ENCODE measurements at places on chromosomes 12 and 14.
A peak's percentile ranks its signal among the peaks of the same experiment; 100 is the strongest.

DNA sequence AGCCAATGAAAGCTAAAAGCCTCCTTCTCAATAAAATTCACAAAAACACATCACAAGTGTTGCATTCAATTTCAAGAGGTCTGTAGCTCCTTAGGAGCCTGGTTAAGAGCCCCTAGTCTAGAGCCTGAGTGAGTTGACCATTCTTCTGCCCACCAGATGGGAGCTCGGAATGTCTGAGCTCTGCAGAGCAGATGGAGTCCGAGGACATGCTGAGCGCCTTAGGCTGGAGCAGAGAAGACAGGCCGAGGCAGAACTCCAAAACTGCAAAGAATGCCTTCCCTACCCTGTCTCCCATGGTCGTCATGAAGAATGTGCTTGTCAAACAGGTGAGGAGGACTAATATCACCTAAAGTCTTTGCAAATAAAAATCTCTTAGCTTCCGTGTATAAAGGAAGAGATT is 11.6 kb downstream of the CIPC start:
- DNase-seq, result no peak
- peaks cover 11% of the 10 kb centered on the region for H3K36me3 ChIP-seq
- no peak overlapping the region for H3K4me3 ChIP-seq
- H3K27me3 ChIP-seq, result no peaks in the 10 kb centered on the region
- H3K27ac ChIP-seq, result peak overlapping the region; percentile 79
- peaks cover 13% of the 10 kb centered on the region for H3K4me1 ChIP-seq

DNA sequence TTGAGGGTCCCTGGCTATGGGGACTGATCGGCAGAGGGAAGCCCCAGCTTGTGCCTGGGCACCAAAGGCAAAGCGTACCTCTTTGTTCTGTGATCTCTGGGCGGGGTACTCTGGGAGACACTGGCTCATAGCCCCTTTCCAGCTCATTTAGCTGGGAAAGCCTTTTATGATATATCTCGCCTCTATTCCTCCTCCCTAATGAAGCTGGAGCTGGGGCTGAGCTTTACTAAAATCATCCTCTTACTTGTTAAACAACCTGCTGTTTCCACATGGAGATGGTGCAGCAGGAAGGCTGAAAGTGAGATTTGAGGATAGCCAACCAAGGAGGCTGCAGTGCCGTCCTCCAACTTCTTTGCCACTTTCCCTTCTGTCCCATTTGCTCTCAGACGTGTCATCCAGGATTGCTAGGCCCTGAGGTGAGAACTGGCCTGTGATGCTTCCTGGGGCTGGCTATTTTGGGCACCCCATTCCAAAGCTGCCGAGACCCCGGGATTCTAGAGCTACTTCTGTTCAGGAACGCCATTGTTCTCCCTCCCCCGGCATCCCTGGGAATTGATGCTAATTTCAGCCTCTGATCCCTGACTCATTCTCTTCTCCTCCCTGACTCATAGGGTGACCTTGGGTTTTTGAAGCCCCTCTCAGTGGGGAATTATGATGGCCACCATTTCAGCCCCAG is 16.0 kb downstream of the PDE1B start:
- DNase-seq, result no peak
- H3K4me3 ChIP-seq, result no peak overlapping the region
- H3K27me3 ChIP-seq, result no peaks in the 10 kb centered on the region
- peaks cover 4% of the 10 kb centered on the region for H3K4me1 ChIP-seq

DNA sequence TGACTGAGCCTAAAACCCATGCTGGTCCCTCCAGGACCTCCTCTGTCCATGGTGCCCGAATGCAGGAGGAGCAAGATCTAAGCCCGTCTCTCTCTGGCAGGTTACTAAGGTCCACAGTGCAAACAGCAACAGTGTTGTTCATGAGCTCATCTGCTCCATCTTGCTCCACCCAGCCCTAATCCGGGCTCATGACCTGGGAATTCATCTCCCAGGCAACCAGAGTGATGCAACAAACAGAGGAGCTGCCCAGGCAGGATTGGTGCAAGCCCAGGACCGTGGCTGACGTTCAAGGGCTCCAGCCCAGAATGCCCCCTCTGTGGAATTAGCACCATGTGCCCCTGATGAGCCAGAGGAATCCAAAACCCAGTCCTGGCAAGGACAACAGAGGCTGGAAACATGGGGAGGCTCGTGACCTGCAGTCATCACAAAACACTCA is 29.9 kb downstream of the HSPB8 start:
- H3K27me3 ChIP-seq, result no peaks in the 10 kb centered on the region
- H3K27ac ChIP-seq, result peak overlapping the region; percentile 72
- H3K4me3 ChIP-seq, result no peak overlapping the region

DNA sequence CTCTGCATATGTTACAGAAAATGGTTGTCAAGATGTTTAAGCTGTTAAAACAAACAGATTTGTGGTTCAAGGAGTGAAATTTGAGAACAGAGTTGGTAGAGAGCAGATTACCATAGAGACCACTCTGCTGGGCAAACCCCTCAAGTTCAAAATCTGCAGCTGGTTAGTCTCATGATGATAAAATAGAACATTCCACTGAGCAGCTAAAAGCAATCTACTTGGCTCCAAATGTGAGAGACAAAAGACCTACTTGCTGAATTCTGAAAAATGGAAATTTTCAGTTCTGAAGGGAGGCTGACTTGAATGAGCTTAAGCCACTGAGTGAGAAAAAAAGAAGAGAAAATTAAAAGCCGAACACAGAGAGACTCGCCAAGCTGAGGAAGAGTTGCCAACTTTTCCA is 519.3 kb downstream of the NOVA1 start:
- H3K27me3 ChIP-seq, result no peaks in the 10 kb centered on the region
- H3K36me3 ChIP-seq, result no peaks in the 10 kb centered on the region
- H3K27ac ChIP-seq, result no peak overlapping the region
- no peak for DNase-seq

- H3K27ac ChIP-seq, result no peak overlapping the region
- no peaks in the 10 kb centered on the region for H3K27me3 ChIP-seq
- no peaks in the 10 kb centered on the region for H3K36me3 ChIP-seq
Measured at GRCh38 chr12:84272324-84272723, 640.3 kb downstream of the SLC6A15 start.

DNA sequence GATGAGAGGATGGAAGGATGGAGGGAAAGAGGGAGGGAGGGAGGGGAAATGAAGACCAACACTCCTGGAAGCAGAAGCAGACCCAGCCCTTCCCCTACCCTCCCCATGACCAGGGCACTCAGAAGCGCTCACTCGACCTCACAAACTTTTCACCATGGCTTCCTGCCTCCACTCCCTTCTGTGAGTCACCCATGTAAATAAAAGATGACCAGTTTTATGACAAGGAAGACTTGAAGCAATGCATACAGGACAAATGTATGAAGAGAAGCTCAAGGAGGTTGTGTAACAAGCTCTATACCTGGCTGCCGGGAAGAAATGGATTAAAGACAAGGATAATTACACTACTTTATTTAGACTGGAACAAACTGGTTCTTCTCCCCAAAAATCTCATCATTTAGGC is 63.8 kb downstream of the CDC42BPB start:
- no peak overlapping the region for H3K4me3 ChIP-seq
- no peak for DNase-seq
- H3K36me3 ChIP-seq, result peaks cover 13% of the 10 kb centered on the region
- H3K4me1 ChIP-seq, result peaks cover 27% of the 10 kb centered on the region

DNA sequence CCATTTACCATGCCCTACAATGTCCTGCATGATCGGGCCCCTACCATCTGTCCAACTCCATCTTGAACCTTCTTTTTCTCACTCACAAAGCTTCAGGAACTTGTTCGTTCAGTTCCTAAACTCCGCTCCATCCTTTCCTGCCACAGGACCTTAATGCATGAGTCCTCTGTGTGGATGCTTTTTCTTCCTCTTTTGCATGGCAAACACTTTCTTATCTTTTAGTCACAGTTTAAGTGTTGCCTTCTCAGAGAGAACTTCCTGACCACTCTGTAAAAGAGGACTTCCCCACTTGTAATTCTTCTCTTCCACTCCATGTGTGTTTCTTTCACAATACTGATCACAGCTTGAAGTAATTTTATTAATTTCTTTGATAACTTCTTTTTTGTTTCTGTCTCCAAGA is 54.4 kb upstream of the ETV6 start:
- no peak overlapping the region for H3K27ac ChIP-seq
- no peak for DNase-seq
- no peaks in the 10 kb centered on the region for H3K4me1 ChIP-seq
- no peaks in the 10 kb centered on the region for H3K27me3 ChIP-seq

- H3K27me3 ChIP-seq, result no peaks in the 10 kb centered on the region
- H3K4me1 ChIP-seq, result no peaks in the 10 kb centered on the region
- no peak overlapping the region for H3K27ac ChIP-seq
- H3K4me3 ChIP-seq, result peak overlapping the region; percentile 27
Measured at GRCh38 chr12:85834378-85834777, 1.8 kb downstream of the RASSF9 start.

- DNase-seq, result no peak
- peaks cover 10% of the 10 kb centered on the region for H3K36me3 ChIP-seq
- H3K4me3 ChIP-seq, result no peak overlapping the region
- H3K27ac ChIP-seq, result no peak overlapping the region
Measured at GRCh38 chr14:23103581-23103980, 1.2 kb downstream of the CIROP start.

DNA sequence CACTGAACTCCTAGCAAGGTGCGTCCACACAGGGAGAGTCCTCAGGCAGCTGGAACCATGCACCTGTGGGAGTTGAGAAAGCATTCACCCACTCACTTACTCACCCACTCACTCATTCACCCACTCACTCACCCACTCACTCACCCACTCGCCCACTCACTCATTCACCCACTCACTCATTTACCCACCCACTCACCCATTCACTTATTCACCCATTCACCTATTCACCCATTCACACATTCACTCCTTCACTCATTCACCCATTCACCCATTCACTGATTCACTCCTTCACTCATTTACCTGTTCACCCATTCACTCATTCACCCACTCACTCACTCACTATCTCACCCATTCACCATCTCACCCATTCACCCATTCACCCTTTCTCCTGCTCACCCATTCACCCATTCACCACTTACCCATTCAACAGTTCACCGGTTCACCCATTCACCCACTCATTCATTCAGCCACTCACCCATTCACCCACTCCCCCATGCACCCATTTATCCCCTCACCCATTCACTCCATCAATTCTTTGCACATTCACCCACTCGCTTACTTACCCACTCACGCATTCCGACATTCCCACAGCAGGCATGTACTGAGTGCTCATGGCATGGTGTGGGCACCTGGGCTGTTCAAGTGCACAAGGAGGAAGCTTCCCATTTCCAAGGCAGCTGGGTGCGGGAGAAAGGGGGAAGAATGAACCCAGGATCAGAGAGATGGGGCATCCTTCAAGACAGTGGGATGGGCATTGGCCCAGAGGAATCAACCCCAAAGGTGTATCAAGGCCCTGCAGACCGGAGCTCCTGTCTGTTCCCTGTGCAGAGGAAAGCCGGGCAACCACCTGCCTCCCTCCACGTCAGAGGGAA is 135.2 kb upstream of the C14orf180 start:
- no peak overlapping the region for H3K4me3 ChIP-seq
- no peaks in the 10 kb centered on the region for H3K36me3 ChIP-seq

DNA sequence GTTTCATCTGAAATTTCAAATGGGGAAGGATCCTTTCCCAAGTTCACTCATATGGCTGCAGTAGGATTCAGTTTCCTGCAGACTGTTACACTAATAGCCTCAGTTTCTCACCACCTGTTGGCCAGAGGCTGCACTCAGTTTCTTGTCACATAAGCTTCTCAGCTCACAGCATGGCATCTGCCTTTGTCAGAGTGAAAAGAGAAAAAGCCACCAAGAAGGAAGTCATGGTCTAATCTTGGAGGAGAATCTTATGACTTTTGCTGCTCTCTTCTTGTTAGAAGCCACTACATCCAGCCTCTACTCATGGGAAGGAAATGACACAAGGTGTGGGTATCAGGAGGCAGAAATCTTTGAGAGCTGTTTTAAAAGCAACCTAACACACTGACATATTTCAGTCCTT is 39.4 kb upstream of the BTG1 start:
- no peak overlapping the region for H3K4me3 ChIP-seq
- no peak overlapping the region for H3K27ac ChIP-seq
- no peaks in the 10 kb centered on the region for H3K36me3 ChIP-seq
- DNase-seq, result no peak
- no peaks in the 10 kb centered on the region for H3K27me3 ChIP-seq

GRCh38 chr12:12466157-12466556 is 96.5 kb downstream of the DUSP16 start:
- no peaks in the 10 kb centered on the region for H3K36me3 ChIP-seq
- H3K27me3 ChIP-seq, result no peaks in the 10 kb centered on the region

DNA sequence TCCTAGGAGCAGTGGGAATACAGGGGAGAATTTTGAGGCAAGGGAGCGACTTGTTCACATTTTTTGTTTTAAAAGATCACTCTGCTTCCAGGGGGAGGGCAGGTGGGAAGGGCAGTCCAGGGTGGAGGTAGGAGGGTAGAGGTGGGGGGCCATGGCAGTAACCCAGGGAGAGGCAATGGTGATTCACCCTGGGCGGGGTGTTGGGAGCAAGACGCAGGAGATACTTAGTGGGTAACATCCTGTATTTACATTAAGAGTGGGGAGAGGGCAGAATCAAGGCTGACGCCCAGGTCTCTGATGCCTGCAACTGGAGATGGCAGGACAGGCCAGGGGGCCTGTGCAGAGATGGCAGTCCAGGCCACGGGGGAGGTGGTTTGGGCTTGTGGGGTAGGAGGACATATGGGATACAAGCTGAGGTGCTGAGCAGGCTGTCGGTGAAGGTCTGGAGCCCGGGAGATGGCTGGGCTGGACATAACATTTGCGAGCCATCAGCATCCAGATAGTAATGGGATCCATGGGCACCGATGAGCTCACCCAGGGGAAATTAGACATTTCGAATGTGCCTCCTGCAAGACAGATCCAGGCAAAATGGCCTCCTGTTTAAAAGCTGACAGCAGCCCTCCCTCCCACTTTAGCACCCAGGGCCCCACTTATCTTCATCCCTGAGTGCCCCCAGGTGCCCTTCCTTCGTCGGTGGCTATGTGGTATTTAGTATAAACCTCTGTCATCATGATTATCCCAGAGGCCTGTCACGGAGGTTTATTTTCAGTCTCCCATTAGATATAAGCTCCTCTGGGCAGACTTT is 9.3 kb downstream of the EML1 start:
- H3K27me3 ChIP-seq, result no peaks in the 10 kb centered on the region
- H3K4me3 ChIP-seq, result no peak overlapping the region
- DNase-seq, result no peak
- H3K27ac ChIP-seq, result no peak overlapping the region
- H3K36me3 ChIP-seq, result no peaks in the 10 kb centered on the region
- peaks cover 10% of the 10 kb centered on the region for H3K4me1 ChIP-seq

DNA sequence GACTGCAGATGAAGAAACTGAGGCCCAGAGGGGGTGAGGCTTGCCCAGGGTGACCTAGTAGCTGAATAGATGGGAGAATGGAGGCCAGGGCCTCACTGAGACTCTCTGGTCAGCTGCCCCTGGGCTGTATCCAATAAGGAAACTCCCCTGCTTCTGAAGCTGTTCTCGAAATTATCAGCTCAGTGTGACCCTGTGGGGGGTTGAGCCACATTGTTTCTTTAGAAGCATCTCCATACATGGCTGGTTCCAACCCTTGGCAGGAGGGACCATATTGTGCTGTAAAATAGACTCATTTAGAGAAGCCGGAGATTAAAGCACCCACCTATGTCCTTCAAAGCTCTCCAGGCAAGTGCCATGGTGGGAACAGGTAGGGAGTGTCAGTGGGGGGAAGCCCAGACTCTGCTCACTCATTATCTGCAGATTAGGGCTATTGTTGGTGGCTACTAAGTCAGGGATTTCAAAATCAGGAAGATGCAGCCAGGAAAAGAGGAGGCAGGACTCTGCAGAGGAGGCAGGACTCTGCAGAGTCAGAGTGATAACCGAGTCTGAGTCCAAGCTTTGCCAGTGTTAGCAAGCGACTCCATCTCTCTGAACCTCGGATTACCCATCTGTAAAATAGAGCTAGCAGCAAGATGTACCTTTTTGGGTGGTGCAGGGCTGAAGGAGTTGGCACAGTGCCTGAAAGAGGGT is 3.5 kb downstream of the SERPINA5 start:
- H3K4me1 ChIP-seq, result no peaks in the 10 kb centered on the region
- no peaks in the 10 kb centered on the region for H3K36me3 ChIP-seq
- no peak overlapping the region for H3K27ac ChIP-seq
- no peak for DNase-seq
- no peaks in the 10 kb centered on the region for H3K27me3 ChIP-seq
